COR-L47 (cell line): ENCODE measurements at places on chromosomes 3 and 15.

DNA sequence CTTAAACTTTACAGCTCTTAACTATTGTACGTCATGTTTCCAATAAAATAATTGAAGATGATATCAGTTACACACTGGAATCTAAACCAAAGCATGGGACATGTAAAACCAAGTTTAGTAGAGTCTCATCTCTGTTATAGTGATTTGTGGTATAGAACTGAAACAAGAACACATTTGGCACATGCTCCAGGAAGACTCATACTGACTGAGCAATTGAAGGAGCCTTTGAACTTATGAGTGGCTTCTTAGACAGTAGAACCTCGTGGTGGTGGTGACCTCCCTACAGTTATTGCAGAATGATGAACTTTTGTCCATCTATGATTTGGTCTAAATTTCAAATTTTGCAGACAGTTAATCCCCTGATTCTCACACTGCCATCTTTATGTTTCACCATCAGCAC is 729.7 kb downstream of the ROBO1 start:
- no peak for DNase-seq

GRCh38 chr15:94235646-94236045 is 4.3 kb downstream of the MCTP2 start:
- DNase-seq: no peak

GRCh38 chr15:99098991-99099390 is 5.9 kb upstream of the SYNM start:
- DNase-seq: no peak

- no peak for DNase-seq
Measured at GRCh38 chr3:69033470-69033869, 18.7 kb downstream of the TMF1 start.

- DNase-seq: no peak
Measured at GRCh38 chr3:46930945-46931403, 45.6 kb downstream of the CCDC12 start.

GRCh38 chr15:62277816-62278394 is 112.8 kb upstream of the C2CD4B start:
- DNase-seq: no peak

- no peak for DNase-seq
Measured at GRCh38 chr3:30227571-30228301, 378.7 kb upstream of the TGFBR2 start.

GRCh38 chr3:25655659-25656058 is 9.0 kb downstream of the TOP2B start:
- DNase-seq: no peak

GRCh38 chr3:19030522-19030839 is 117.8 kb upstream of the KCNH8 start:
- no peak for DNase-seq

DNA sequence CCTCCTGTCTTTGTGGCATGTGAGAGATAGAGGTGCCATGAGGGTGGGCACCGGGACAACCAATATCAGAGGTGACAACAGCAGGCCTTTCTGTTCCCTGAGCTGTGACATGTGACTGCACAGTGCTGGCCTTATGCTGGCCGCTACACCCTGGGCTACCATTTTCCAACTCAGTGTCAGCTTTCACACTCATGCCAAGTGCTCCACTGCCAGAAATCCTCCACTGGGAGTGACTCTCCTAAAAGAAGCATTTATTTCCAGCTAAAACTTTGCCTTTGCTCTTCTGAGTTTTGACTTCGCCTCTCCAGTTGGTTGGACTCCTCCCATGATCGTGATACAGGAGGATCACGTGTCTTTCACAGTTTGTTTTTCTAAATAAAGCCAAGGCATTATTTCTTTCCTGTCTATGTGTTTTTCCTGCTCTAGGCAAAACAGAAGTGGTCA is 31.4 kb downstream of the CA12 start:
- no peak for DNase-seq

- no peak for DNase-seq
Measured at GRCh38 chr3:28295898-28296490, 52.5 kb upstream of the ZCWPW2 start.
